Activated naive CD4-positive, alpha-beta T cell (primary cell): ENCODE measurements at places on chromosomes 7 and 10.

- DNase-seq, result no peak
Observed at GRCh38 chr7:17497136-17497535, 198.7 kb downstream of the AHR start.

- no peak for DNase-seq
Observed at GRCh38 chr10:113007343-113007771, 57.3 kb downstream of the TCF7L2 start.

GRCh38 chr10:7593063-7593462 lies 73.7 kb downstream of the ITIH5 start:
- no peak for DNase-seq

- no peak for DNase-seq
Observed at GRCh38 chr7:101248276-101248675, 3.4 kb upstream of the FIS1 start.

DNA sequence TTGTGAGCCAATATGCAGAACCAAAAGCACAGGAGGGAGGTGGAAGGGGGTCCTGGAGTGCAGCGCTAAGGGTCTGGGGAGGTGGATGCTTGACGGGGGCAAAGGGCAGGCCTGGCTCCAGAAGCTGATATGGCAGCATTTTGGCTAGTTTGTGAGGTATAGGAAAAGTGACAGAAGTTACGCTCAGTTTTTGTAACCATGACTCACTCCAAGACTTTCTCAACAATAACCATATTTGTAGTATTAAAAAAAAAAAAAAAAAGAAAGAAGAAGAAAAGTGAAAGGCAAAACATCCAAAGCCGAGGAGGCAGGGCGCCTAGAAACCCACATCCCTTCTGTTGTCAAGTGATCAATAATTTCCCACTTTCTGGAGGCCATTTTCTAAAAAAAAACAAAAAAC lies 92.3 kb downstream of the RNF216 start:
- peak; percentile 38 for DNase-seq

GRCh38 chr7:47358357-47358756 lies 223.6 kb downstream of the TNS3 start:
- no peak for DNase-seq

- no peak for DNase-seq
Observed at GRCh38 chr7:1343551-1343950, 110.9 kb downstream of the UNCX start.

GRCh38 chr10:74290708-74291107 lies 139.7 kb downstream of the ADK start:
- no peak for DNase-seq

- no peak for DNase-seq
Observed at GRCh38 chr10:99693933-99694583, 34.7 kb downstream of the ENTPD7 start.

DNA sequence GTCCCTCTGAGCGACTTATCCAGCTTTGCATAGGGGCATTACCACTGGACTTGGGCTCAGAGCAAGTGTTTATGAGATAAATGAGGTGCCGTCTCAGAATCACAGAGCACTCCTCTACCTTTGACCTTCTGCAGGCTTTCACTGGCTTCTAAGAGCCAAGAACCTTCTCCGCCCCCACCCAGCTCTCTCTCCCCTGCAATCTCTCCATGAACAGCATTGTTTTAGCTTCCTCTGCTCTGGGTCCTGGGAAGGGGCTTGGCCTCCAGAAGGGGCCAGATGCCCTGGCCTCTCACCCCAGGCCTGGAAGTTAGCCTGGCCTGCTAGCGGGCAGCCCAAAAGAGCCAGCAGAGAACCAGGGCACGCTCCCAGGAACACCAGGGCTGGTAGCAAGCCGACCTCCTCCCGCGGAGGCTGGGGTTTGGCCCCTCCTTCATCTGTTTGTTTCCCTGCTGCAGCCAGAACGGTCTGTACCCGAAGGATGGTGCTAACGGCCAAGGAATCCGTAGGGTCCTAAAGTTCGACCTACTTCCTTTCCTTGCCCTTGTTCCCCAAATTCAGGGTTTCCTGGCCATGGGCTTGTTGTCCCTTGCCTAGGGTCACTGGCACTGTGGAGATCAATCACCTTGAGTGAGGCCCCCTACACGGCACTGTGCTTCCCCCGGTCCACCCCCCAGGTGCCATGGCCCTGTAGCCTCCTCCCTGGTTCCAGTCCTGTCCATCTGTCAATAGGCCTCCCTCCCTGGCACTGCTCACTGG lies 18.7 kb upstream of the DDIT4 start:
- DNase-seq, result no peak

- DNase-seq, result no peak
Observed at GRCh38 chr10:50884302-50884701, 1.1 kb downstream of the A1CF start.

GRCh38 chr10:13690281-13690825 lies 103.6 kb downstream of the PRPF18 start:
- DNase-seq, result no peak

GRCh38 chr10:34254596-34254995 lies 560.5 kb downstream of the PARD3 start:
- DNase-seq, result no peak

- DNase-seq, result no peak
Observed at GRCh38 chr10:75764974-75765788, 333.8 kb downstream of the LRMDA start.

DNA sequence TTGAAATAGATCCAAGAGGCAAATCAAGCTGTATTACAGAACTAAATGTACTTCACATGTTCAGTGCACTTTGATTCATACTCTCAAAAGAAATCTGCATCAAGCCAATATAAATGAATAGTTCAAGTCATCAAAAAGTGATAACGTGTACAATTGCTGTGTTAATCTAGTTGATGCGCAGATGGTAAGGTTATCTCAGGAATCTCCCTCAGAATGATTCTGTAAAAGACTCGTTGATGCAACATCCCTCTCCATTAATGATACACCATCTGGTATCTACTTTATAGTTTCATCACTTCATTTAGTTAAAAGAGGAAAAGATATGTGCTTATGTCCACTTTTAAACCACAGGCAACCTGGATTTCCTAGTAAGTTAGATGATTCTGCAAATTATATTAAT lies 200.6 kb downstream of the CHCHD3 start:
- DNase-seq, result no peak

- no peak for DNase-seq
Observed at GRCh38 chr10:60123668-60124067, 217.3 kb upstream of the CCDC6 start.

- no peak for DNase-seq
Observed at GRCh38 chr7:26198133-26198780, 2.3 kb downstream of the HNRNPA2B1 start.

DNA sequence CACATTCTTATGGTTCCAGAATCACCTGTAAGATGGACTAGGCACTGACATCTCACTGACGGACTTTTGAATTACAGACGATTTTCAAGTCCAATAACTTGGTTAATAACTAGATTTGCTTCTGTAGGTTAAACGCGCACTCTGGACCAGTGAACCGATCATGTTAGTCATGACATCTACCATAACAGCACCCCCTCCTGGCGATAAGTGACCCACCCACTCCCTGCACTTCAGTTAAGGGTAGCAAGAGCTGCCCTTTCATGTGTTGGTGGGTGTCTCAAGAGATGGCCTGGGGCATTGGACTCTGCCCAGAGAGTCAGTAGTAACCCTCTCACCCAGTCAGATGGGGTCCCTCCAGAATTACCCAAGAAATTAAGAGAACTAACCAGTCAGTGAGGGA lies 12.9 kb downstream of the GRM8 start:
- DNase-seq, result no peak

- no peak for DNase-seq
Observed at GRCh38 chr10:21724687-21725367, 190.8 kb downstream of the MLLT10 start.

- no peak for DNase-seq
Observed at GRCh38 chr7:130180571-130181262, 24.5 kb downstream of the TMEM209 start.

GRCh38 chr10:113494761-113495160 lies 58.1 kb upstream of the HABP2 start:
- no peak for DNase-seq

DNA sequence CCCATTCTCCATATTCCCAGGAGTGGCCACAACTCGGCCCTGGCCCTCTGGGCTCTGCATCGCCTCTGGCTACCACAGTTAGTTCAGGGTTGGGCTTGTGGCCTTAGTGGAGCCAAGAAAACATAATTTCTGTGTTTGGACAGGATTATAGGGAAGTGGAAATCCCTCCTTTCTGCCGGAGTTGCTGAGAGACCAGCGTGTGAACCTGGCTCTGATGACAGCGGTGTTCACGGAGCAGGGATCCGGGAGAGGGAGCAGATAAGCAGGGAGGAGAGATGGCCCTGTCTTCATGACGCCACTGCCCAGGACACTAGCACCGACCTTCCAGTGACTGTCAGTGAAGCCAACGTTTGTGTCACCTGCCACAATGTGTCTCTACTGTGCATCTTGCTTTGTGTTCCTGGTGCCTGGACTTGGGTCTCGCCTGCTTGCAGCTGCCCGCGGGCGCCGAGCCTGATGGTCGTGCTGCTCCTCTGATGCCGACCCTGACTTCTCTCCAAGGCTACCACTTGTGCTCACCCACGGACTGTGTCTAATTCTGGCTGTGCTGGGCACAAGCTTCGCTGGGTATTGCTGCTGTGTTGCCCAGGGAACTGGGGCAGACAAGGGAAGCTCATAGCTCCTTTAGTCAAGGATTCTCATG lies 67.0 kb upstream of the VIPR2 start:
- DNase-seq, result no peak

GRCh38 chr7:1242606-1243289 lies 10.1 kb downstream of the UNCX start:
- DNase-seq, result no peak

GRCh38 chr10:5094265-5095205 lies at the start of gene AKR1C3:
Gene AKR1C3 (plus strand): TSS chr10:5094414. CDS start chr10:5094445, 31 bp downstream.
- DNase-seq, result no peak

DNA sequence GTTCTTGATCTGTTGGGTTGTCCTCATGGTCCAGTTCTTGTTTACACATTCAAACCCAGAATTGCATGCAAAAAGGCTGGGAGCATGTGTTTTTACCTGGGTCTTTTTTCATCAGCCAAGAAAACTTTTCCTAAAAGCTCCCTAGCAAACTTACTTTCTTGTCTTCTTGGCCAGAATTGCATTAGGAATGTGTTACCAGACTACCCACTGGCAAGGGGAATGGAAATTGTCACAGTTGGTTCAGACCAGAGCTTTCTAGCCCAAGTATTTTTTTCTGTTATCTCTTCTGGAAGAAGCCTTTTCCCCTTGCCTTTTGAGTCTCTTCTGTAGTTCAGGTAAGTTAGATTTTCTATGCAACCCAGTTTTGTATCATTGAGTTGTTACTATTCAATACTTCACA lies 77.5 kb downstream of the BMPR1A start:
- no peak for DNase-seq

GRCh38 chr10:57260175-57260574 lies 899.1 kb upstream of the ZWINT start:
- no peak for DNase-seq

GRCh38 chr7:44615149-44615611 lies 8.8 kb downstream of the OGDH start:
- no peak for DNase-seq

- DNase-seq, result no peak
Observed at GRCh38 chr7:97858221-97858620, 14.0 kb downstream of the ASNS start.

DNA sequence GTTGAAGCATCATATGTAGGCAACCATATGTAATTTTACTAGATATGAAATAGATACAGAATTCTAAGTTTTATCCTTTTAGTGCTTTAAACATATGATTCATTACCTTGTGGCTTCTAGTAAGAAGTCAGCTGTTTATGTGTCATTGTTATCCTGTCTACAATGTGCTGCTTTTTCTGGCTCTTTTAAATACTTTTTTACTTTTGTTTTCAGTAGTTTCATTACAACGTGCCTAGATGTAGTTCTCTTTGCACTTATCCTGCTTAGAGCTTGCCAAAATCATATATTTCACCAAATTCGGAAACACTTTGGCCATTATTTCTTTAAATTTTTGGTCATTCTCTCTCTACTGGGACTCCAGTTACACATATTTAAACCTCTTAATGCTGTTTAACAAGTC lies 26.4 kb downstream of the YAE1 start:
- DNase-seq, result no peak

GRCh38 chr10:91340613-91341362 lies 69.4 kb upstream of the HECTD2 start:
- no peak for DNase-seq

GRCh38 chr7:24896031-24896501 lies 83.9 kb downstream of the OSBPL3 start:
- no peak for DNase-seq

GRCh38 chr10:49328401-49329145 lies 29.6 kb downstream of the C10orf71 start:
- DNase-seq, result no peak

- DNase-seq, result no peak
Observed at GRCh38 chr7:155807065-155807671, 5.1 kb downstream of the SHH start.

DNA sequence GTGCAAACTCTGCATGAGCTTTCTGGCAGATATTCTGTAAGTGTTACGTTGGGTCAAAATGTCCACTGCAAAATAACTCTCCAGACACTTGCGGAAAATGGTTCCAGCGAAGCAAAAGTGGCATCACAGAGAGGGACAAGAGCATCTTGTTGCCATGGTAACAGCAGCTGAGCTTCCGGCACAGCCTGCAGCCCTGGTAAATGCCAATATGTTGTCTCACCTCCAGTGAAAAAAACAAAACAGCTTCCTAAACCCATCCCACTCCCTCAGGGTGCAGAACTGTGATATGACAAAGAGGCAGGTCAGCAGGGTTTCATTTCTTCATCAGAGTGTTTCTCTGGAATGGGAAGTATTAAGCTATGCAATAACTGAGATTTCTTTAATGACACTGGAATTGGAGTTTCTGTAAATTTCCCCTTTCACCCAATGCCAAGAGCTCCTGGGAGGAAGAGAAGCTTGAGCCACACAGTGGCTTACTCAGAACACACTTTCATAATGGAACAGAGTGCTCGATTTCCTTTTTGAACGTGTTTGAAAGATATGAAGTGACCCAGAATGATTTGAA lies 65.6 kb downstream of the FOXI2 start:
- DNase-seq, result no peak

DNA sequence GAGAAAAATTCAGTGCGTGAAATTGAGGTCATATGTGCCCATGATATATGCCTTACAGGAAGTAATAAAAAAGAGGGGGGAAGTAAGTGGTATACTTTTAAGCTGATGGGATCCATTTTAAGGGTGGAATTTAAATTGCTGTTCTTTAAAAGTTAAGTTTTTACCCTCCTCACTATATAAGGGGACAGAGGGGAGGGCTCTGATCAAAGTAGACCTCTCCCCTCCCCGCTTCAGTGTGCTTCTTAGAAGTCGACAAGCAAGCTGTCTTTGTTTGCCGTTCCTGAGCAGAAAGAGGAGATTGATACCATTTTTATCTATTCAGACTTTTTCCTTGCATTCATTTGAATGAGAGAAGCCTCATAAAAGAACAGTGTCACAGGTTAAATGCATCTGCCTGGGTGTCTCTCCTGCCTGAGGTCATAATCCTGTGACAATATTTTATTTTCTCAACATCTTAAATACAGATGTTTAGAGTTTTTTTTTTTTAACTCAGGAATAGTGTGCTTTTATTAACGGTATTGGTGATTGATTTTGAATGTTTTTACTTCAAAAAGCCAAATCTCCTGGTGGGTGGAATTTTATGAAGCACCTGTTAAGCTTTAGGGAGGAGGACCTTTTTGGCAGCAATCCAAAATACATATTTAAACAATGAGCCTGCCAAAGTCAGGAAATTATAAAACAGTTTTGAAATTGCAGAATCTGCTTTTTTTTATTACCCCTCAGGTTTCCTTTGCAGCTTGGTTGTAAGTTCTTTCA lies 141.7 kb downstream of the KAT6B start:
- DNase-seq, result no peak

- no peak for DNase-seq
Observed at GRCh38 chr10:118732245-118733165, 22.3 kb downstream of the CACUL1 start.
